Stimulated activated CD8-positive, alpha-beta memory T cell treated with anti-CD3 and anti-CD28 coated beads, Interleukin-2, amount 100 ng/mL, for 1 hour (primary cell): ENCODE measurements at places on chromosomes 11 and 22.

DNA sequence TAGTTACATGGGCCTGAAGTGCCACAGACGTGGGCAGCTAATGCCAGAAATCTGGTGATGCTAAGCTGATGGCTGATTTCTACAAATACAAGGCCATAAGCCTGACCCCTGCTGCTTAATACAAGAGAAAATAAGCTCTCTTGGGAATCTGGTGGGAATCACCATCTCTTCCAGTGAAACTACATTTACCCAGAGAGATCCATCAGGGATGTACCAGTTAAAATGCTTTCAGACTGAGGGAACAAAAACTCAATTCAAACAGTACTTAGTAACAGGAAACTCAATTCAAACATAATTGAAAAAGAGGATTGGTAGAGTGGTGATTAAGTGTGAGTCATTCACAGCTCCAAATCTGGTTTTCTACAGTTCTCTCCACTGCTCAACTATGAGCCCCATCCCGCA, 1.7 kb upstream of the CAVIN3 start:
- DNase-seq: no peak

DNA sequence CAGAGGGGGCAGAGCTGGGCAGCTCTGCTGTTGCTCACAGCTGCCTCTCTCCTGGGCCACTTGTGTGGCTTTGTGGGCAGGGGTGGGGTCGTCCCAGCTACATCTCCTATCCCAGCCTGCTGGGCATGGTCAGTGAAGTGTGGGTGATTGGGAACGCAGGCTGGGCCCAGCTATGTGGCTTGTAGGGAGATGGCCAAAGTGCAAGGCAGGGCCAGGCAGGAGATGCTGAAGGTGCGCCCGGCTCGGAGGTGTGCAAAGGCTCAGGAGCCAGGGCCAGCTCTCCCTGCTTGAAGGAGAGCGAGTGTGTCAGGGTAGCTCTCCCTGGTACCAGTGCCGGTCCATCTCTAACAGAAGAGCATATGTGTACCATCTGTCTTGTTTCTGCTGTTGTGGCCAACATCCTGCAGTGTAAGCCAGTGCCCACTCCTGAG, 8.4 kb upstream of the RANBP1 start:
- no peak for DNase-seq

DNA sequence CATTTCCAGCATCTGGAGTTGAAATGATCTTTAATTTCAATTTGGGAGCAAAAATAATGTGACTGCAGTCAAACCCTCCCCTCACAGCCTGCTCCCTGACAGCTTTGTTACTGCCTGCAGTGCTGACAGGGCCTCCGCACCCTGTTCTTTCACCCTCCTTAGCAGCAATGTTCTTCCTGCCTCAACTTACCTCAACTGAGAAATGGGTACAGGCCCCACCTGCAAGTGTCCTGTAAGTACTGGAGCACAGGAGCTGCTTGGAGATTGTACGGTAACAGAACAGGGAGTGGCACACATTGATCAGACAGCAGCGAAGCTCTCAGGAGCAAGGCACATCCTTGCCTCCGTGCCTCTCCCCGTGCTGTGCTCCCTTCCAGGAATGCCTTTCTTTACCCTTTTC, 131.3 kb downstream of the CHST1 start:
- no peak for DNase-seq

DNA sequence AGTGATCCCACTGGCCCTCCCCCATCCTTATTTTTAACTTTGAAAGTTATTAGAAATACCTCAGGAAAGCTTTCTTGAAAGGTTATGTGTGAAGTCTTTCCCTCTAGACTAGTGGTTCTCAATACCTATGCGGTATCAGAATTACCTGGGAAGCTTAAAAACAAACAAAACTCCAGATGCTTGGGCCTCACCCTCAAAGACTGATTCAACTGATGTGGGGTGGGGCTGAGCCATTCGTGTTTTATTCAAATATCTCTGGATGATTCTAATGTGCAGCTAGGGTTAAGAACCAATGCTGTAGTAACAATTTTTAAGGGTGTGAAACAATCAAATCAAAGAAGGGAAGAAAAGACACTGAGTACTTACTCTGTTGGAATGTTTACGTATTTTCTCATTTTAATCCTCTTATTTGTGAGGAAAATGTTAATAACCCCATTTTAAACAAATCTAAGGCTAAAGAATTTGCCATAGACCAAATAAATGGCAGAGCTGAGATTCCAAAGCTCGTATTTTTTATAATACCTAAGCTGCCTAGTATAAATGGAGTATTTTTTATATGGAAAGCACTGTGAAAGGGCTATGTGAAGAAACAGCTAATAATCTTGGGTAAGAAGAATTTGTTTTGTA, 47.6 kb downstream of the PLEKHB1 start:
- DNase-seq: no peak

- DNase-seq: no peak
These were observed 49.4 kb downstream of the FLRT1 start for GRCh38 chr11:64084951-64085710.

DNA sequence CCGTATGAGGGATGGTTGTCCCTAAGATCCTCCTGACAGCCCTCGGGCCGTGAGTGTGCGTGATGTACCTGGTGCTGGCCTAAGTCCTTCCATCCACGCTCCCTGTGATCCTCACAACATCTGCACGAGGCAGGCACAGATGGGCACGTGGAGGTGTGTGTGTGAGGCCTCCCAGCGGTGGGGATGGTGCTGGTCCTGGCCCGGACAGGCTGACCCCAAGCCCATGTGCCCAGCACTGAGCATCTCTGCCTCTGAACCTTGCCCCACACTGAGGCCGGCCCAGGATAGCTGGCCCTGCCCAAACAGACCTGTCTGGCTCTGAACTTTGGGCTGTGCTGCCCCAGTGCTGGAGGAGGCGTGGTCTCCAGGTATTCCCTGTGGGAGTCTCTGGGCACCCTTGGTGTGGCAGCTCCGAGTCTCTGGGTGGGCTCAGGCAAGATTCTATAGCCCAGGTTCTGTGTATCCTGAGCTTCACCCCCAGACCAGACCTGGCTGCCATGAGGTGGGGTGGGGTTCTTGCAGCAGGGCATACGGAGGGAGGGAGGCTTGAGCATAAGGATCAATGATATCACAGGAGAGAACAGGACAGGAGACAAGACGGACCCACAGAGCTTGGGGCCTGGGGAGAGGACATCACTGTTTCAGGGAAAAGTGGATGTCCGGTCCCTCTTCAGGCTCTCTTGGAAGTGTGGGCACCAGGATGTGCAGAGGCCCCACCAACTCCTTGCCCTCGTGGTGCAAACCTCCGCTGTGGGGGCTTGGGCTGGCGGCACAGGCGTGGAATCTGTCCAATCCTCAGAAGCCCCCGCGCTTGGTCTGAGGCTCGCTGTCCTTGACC, 881.8 kb downstream of the BRD1 start:
- DNase-seq: no peak

- DNase-seq: no peak
These were observed 138.5 kb downstream of the TTC28 start for GRCh38 chr22:28541137-28541536.

GRCh38 chr11:32391956-32392553, 43.3 kb downstream of the WT1 start:
- no peak for DNase-seq

DNA sequence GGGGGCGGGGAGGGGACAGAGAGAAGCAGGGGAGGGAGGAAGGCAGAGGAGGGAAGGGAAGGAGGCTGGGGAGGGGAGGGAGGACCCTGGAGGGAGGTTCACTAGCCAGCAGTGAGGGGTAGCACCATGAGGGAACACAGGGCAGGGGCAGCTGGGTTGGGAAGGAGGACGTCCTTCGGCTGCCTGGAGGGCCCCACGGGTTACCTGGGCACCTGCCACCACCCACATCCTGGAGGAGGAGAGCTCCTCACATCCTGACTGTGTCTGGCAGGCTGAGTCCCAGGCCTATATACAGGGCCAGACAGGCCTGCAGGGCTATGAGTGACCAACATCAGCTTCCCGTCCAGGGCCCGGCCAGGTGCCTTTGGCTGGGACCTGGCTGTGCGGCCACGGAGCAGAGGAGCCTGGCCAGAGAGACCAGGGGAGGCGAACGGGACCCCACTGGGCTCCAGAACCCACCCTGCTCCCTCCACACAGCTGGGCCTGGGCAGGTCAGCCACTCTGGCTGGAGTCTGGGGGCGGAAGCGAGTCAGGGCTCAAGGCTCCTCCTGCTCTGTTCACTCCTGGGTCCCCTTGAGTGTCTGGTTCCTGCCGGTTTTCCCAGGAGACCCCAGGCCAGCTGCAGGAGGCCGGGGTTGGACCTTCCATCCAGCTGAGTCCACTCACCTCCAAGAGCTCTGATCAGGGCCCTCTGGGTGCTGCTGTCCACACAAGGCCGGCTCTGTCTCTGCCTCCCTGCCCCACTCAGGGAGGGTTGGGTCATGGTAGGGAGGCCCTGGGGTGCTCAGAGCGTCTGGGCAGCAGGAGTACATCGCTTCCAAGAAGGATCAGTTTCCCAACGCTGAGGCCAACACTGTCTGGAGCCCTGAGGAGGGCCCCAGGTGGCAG, 677.7 kb downstream of the BRD1 start:
- DNase-seq: no peak

GRCh38 chr22:49525801-49526535, 301.7 kb downstream of the BRD1 start:
- no peak for DNase-seq

DNA sequence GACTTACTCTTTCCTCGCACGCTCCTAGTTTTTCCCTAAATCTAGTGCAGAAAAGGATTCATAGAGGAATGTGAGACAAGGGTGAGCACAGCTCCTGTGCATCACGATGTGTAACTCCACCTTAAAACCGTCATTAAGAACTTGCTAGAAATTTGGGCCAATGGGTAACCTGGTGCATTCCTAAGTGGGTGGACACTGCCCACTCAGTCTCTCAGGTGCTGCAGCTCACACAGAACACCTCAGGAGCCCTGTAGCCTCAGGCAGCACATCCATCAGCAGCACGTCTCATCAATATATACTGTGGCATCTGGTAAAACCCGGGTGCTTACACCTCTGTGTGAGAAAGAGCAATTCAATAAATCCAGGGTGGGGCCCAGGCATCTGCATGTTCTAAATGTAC, 12.4 kb downstream of the POU2AF3 start:
- DNase-seq: no peak

GRCh38 chr11:105738986-105739795, 129.3 kb downstream of the GRIA4 start:
- DNase-seq: no peak

DNA sequence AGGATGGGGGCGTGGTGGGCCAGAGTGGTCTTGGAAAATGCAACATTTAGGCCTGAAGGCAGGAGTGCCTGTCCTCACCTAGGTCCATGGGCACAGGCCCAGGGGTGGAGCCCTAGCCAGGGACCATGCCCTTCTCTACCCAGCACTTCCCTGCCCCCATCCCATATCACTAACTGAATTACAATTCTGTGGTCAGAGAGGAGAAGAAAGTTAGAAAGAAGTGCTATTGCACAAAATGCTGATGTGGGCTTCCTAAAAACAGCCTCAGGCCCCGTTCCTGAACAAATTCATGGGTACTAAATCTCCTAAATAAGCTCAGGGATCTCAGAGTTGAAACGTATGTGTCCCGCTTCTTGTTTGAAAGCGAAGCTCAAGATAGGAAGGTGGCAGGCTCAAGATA, 3.5 kb upstream of the ASRGL1 start:
- no peak for DNase-seq

GRCh38 chr22:22375576-22376351, 131.2 kb downstream of the VPREB1 start:
- DNase-seq: no peak

GRCh38 chr11:36109590-36109849, 165.7 kb downstream of the LDLRAD3 start:
- no peak for DNase-seq

- DNase-seq: no peak
These were observed at the start of gene P2RY6 for GRCh38 chr11:73271936-73272679. Gene P2RY6 (plus strand): TSS chr11:73272338. CDS start chr11:73296519, 24,181 bp downstream.

- no peak for DNase-seq
These were observed 87.0 kb upstream of the THY1 start for GRCh38 chr11:119509969-119510401.

GRCh38 chr11:114257621-114258558, 38.3 kb upstream of the NNMT start:
- no peak for DNase-seq

DNA sequence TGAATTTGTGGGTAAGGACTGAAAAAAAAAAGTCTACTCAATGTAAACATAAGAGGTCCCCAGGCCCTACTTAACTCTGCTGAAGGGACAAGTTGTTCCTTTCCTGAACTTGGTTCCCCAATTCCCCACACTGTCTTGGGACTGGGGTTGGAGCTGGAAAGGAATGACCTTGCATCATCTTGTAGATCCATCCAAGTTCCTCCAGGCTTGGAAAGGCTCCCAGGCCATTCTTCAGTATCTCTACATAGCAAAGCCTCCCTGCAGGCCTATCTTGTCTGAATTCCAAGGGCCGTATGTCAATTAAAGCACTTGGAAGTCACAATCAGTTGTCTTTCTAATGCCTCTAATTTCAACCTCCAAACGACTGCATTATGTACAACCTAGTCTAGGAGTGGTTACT, 361.2 kb downstream of the TMEM135 start:
- DNase-seq: no peak

GRCh38 chr11:68168694-68169093, 44.4 kb downstream of the KMT5B start:
- DNase-seq: no peak

DNA sequence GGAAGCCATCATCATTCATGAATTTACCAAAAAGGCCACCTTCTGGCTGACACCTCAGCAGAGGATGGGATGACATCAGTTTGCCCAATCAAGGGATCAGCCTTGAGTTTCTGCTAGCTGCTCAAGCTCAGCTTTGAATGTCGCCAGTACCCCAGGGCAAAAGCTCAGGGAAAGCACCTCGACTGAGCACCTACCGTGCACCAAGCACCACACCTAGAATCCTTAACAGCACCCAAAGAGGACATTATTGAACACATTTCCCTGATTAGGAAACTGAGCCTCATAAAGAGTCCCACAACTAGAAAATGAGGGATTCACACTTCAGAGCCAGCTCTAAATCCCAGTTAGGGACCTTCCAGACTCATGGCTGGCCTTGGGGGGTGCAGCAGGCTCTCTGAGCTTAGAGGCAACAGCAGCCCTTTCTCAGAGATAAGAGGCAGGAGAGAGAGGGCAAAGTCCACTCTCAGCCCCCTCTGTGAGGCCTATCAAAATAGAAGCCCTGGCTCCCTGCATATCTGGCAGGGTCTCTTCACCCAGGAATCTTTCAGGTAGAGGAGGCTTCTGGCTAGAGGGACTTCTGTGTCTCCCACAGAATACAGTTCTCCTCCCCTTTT, 13.4 kb upstream of the DAGLA start:
- no peak for DNase-seq

GRCh38 chr22:41075946-41076345, 16.4 kb upstream of the EP300 start:
- no peak for DNase-seq
